ENCODE measurements at places on chromosomes 7 and 10. TPM values are rescaled to one million over a fixed set of nuclear protein-coding genes. Genes with fewer than 3 reads are reported as not detected.
A peak's percentile ranks its signal among the peaks of the same experiment; 100 is the strongest.

The CCL24 gene
- total RNA-seq, result not detected

- no peaks in the 10 kb centered on the region for H3K4me1 ChIP-seq
- H3K36me3 ChIP-seq, result no peaks in the 10 kb centered on the region
- no peak for DNase-seq
- H3K27ac ChIP-seq, result no peak overlapping the region
- H3K4me3 ChIP-seq, result no peak overlapping the region
These were observed 3.4 kb downstream of the TLX1 start for GRCh38 chr10:101134299-101135127.

- DNase-seq, result no peak
- no peaks in the 10 kb centered on the region for H3K4me1 ChIP-seq
- no peak overlapping the region for H3K4me3 ChIP-seq
- no peaks in the 10 kb centered on the region for H3K36me3 ChIP-seq
- H3K27ac ChIP-seq, result no peak overlapping the region
These were observed 15.4 kb upstream of the CSGALNACT2 start for GRCh38 chr10:43122826-43123225.

The HELLS gene
- total RNA-seq, result 65.8 TPM

The RBM20 gene
- under 0.01 TPM for total RNA-seq

- H3K27me3 ChIP-seq, result peaks cover 1% of the 10 kb centered on the region
- no peak overlapping the region for H3K27ac ChIP-seq
- H3K36me3 ChIP-seq, result no peaks in the 10 kb centered on the region
- no peaks in the 10 kb centered on the region for H3K4me1 ChIP-seq
- DNase-seq, result peak; percentile 56
These were observed 45.8 kb upstream of the SRRM3 start for GRCh38 chr7:76155938-76156337.

- no peak for DNase-seq
- H3K27me3 ChIP-seq, result no peaks in the 10 kb centered on the region
- peaks cover 17% of the 10 kb centered on the region for H3K4me1 ChIP-seq
- no peak overlapping the region for H3K4me3 ChIP-seq
- no peak overlapping the region for H3K27ac ChIP-seq
These were observed 52.0 kb downstream of the GRB10 start for GRCh38 chr7:50730446-50731400.

The CNTNAP2 gene
- not detected for total RNA-seq

GRCh38 chr10:62005687-62006086 is 104.2 kb downstream of the ARID5B start:
- peaks cover 13% of the 10 kb centered on the region for H3K36me3 ChIP-seq
- H3K4me1 ChIP-seq, result peaks cover 11% of the 10 kb centered on the region
- no peak for DNase-seq
- no peaks in the 10 kb centered on the region for H3K27me3 ChIP-seq

GRCh38 chr7:276230-276835 is 13.6 kb upstream of the FOXL3 start:
- DNase-seq, result no peak
- no peak overlapping the region for H3K4me3 ChIP-seq
- no peak overlapping the region for H3K27ac ChIP-seq
- no peaks in the 10 kb centered on the region for H3K4me1 ChIP-seq

GRCh38 chr7:28269700-28270361 is 89.2 kb upstream of the JAZF1 start:
- H3K4me1 ChIP-seq, result no peaks in the 10 kb centered on the region
- no peaks in the 10 kb centered on the region for H3K36me3 ChIP-seq
- H3K27me3 ChIP-seq, result no peaks in the 10 kb centered on the region
- DNase-seq, result no peak
- H3K27ac ChIP-seq, result no peak overlapping the region

- no peak overlapping the region for H3K27ac ChIP-seq
- no peak for DNase-seq
- H3K36me3 ChIP-seq, result no peaks in the 10 kb centered on the region
- H3K4me3 ChIP-seq, result no peak overlapping the region
- H3K4me1 ChIP-seq, result no peaks in the 10 kb centered on the region
- no peaks in the 10 kb centered on the region for H3K27me3 ChIP-seq
These were observed 147.6 kb upstream of the SHH start for GRCh38 chr7:155959894-155960293.

GRCh38 chr10:5581670-5582566 is 57.2 kb downstream of the CALML3 start:
- no peak overlapping the region for H3K4me3 ChIP-seq
- H3K4me1 ChIP-seq, result peaks cover 12% of the 10 kb centered on the region
- H3K27ac ChIP-seq, result no peak overlapping the region
- DNase-seq, result no peak
- H3K36me3 ChIP-seq, result no peaks in the 10 kb centered on the region
- no peaks in the 10 kb centered on the region for H3K27me3 ChIP-seq

DNA sequence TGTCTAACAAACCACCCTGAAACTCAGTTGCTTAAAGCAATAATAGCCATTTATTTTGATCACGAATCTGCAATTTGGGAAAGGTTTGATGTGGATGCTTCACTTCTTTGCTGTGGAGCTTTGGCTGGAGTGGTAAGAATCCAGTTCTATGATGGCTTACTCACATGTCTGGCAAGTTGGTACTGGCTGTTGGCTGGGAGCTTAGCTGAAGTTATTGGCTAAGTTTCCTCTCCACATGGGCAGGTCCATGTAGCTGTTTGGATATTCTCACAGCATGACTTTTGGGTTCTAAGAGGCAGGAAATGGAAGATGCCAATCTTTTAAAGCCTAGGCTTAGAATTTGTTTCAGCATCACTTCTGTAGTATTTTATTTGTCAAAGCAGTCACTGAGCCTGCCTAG is 277.6 kb upstream of the NRP1 start:
- H3K36me3 ChIP-seq, result no peaks in the 10 kb centered on the region
- H3K27me3 ChIP-seq, result peaks cover 3% of the 10 kb centered on the region
- peaks cover 4% of the 10 kb centered on the region for H3K4me1 ChIP-seq
- no peak overlapping the region for H3K27ac ChIP-seq
- no peak overlapping the region for H3K4me3 ChIP-seq

All from IMR-90 (cell line).